Omental fat pad (tissue), 4 donors: ENCODE measurements at places on chromosomes 2 and 18. TPM values are rescaled to one million over a fixed set of nuclear protein-coding genes. Genes with fewer than 3 reads are reported as not detected.

DNA sequence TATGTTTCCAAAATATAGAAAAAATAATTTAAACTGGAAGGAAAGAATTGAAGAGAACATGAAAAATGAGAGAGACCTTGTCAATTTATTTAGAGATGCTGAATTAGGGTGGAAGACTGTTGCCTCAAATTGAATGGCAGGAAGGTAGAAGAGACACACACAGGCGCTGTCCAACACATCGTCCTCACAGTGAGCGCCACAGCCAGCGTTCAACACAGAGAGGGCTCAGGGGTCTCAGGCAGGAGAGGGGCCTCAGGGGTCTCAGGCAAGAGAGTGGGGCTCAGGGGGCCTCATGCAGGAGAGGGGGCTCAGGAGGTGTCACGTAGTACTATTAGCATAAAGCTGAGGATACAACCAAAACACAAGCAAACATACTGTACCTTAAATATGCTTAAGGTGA lies 65.7 kb downstream of the TMEM18 start:
- no peak for DNase-seq

DNA sequence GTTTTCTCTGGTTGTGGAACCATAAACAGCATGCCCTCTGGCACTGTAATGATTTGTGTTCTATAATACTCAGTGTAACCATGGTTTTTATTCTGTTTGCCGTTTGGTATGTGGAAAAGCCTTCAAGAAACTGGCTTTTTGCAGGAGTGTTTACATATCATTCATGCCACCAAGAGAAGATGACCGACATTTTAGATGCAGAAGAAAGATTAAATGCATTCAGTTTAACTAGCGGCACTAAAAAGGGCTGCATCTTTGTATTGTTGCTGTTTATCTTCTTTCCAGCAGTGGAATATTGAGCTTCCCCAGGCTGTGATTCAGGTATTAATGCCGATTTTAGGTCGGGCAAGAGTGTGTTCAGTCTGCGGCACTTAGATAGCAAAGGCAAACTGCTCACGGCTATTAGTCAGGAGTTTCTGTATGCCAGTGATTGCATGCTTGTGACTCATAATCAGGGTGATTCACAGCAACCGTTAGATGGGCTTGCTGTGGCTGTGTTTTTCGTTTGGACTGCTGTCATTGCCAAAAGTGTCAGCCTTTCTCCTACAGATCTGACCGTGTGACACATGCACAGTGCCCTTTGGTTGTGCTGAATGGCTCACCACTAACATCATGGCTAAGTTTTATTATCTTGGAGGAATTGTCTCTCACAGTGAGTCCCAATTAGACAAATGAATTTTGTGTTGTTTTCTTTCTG lies 479.7 kb downstream of the PARD3B start:
- peak; percentile 38 for DNase-seq

DNA sequence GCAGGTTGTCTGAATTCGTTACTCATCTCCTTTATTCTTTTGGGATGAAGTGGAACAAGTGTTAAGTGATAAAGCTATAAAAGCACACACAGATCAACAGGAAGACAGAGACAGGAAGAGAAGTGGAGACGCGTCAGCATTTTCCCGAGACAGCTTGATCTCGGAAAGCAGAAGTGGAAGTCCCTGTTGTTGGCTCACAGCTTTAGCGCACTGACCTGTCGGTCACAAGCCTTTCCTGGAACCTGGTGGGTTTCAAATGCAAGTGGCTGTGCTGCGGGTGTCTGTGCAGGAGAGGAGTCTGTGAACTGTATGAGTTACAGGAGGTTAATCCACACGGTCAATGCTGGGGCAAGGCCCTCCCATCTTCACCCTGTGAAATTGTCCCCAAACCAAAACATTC lies 116.6 kb upstream of the PELI1 start:
- DNase-seq = no peak

DNA sequence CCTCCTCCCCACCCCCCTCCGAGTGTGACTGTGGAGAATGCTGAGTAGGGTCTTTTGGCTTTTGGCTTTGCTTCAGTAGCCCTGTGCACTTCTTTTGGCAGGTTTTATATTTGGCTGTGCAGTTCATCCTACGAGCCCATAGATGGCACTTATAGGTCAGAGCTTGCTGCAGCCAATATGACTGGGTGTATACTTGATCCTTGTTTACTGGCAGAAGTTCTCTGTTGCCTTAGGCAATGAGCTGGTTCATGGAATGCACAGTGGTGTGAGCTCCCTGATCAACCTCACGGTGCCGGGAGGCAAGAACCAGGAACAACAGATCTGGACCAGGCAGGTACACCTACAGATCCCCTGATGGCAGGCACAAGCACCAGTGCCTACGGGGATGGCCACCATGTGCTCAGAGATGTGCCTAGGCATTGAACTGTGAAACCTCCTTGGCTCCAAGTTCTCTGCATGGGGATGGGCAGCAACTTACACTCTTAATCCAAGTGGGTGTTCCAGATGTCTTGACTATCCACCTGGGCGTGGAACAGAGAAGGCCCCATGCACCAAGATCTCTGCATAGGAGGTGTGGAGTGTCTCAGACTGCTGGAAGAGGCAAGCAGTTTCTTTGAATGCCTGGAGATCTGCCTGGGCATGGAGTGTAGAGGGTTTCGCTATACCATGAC lies 190.4 kb downstream of the KIAA1328 start:
- DNase-seq = no peak

- no peak for DNase-seq
Observed at GRCh38 chr2:19614066-19614465, 255.6 kb upstream of the OSR1 start.

DNA sequence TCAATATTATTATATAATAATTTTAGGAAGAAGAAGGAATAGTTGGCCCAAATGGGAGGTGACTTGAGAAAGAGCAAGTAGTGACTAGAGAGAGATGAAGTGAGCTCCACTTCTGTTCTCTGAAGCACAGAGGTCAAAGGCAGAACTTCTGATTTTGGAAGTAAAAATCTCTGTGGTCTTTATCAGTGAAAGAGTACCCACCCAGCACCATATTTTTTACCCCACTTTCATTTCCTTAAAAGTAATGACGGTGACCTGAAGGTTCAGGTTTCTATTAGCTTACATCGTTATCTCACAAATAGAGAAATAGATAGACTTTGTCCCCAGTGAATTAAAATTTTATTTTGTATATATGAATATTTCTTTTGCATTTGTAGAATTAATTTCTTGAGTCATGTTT lies 95.3 kb downstream of the CDH7 start:
- DNase-seq = no peak

- DNase-seq = no peak
Observed at GRCh38 chr2:5328826-5329225, 363.4 kb upstream of the SOX11 start.

DNA sequence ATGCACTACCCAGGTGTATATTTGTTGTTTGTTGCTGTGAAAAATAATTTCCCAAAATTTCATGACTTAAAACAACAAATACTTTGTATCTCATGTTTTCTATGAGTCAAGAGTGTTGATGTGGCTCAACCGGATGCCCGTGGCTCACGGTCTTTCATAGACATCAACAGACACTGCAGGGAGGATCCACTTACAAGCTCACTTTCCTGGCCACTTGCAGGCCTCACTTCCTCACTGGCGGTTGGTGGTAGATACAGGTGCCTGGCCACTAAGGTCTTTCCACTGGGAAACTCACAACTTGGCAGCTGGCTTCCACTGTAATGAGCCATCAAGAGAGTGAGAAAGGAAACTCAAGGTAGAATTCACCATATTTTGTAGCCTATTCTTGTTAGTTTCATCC lies 662.9 kb downstream of the IRS1 start:
- no peak for DNase-seq

GRCh38 chr18:22493940-22494339 lies 76.2 kb upstream of the CTAGE1 start:
- no peak for DNase-seq

DNA sequence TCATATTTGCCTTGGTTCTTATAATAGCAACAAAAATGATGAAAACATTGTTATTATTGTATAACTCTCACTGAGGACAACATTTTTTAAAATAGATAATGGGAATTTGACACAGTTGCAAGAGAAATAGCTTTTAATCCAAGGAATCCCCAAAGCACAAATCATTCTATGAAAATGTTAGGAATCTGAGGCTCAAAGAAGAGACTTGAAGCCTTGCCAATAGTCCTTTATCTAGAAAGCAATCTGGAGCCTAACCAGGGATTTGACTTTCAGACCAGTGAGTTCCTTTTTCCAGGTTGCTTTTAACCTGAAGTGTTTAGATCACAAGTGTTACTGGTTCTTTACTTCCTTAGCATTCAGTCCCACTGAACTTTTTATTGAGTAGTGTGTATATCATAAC lies 574.5 kb upstream of the ZEB2 start:
- DNase-seq = no peak

GRCh38 chr2:60479226-60480088 lies 74.0 kb downstream of the BCL11A start:
- DNase-seq = no peak

MC4R gene
- total RNA-seq = not detected

PLCL1 gene
- total RNA-seq = 9.9 TPM

SF3B1 gene
- total RNA-seq = 260 TPM

ERMN gene
- total RNA-seq = 1.7 TPM

STAT4 gene
- 6.5 TPM for total RNA-seq

ADCYAP1 gene
- 0.84 TPM for total RNA-seq
